ENCODE measurements at places on chromosomes 6 and 20.

GRCh38 chr20:52054123-52054522 lies 137.5 kb downstream of the ZFP64 start:
- DNase-seq, result no peak

- no peak for DNase-seq
Measured at GRCh38 chr6:118813775-118814174, 80.2 kb upstream of the ASF1A start.

DNA sequence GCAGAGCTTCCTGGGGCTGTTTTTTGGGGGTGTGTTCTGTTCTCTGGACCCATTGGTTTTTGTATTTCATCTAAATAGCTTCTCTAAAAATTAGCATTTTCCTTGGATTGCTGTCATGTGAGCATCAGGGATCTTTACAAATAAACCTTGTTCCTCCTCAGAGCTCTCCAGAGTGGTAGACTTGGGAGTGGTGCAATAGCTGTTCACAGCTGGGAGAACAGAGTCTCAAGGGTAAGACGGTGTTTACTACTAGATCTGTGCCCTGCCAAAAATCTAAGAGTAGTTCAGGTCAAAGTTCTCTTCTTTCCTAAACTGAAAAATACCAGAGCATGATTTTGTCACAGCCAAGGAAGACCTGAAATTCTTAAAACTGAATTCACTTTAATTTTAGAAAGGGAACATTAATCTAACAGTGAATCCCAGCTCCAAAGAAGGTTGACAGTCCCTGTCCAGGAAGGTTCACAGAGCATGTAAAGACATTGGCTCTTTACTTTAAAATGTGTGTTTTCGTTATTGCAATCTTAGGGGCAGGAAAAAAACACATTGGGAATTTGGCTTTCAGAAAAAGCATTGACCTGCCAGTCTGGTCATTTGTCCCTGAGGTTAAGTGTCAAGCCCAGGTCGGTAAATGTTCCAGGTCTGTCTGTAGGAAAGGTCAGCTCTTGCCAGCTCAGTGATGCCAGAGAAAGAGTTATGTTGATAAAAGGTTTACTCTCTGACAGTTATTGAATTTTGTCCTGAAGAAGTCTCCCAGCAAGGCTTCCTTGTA lies 43.3 kb downstream of the VAPB start:
- no peak for DNase-seq

GRCh38 chr6:27760464-27760863 lies 151.7 kb downstream of the OR2B2 start:
- no peak for DNase-seq

- DNase-seq, result no peak
Measured at GRCh38 chr6:163386329-163386908, 28.1 kb upstream of the QKI start.

- DNase-seq, result no peak
Measured at GRCh38 chr6:35969646-35970045, 48.7 kb upstream of the SRPK1 start.

DNA sequence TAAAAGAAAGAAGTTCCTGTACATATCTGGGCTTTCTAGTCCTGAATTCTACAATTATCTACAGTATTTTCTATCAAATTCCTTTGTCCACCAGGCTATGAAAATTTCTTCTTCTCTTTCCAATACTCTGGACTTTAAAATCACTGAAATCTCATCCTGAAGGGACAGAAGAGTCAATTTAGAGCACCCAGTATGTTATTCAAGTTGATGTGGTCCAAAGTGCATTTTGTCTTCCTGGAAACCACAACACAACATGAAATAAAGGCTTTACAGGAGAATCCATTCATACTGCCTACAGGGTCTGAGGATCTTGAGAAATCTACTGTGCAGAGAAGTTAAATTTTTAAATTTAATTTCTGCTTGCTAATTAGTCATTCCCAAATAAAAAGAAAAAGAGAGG lies 94.9 kb upstream of the ADGRF1 start:
- no peak for DNase-seq

DNA sequence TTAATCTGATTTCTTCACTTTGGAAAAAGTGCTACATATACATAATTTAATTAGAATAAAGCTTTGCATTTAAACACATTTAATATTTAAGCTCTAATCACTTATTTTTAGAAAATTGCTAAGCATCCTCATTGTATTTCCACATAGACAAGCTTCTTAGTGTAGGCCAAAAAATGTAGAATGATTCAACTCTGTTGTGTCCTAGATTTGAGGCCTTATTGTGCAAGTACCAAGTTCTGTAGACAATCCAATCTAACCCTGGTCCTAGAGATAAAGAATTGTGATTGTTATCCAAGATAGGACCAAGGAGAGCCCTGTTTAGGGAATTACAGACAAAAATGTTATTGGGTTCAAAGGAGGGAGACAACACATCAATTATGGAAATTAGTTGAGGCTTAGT lies 27.6 kb downstream of the MRAP2 start:
- DNase-seq, result no peak

GRCh38 chr6:87982134-87982533 lies 65.5 kb upstream of the SPACA1 start:
- DNase-seq, result no peak

- no peak for DNase-seq
Measured at GRCh38 chr6:167711768-167712730, 114.7 kb upstream of the AFDN start.

DNA sequence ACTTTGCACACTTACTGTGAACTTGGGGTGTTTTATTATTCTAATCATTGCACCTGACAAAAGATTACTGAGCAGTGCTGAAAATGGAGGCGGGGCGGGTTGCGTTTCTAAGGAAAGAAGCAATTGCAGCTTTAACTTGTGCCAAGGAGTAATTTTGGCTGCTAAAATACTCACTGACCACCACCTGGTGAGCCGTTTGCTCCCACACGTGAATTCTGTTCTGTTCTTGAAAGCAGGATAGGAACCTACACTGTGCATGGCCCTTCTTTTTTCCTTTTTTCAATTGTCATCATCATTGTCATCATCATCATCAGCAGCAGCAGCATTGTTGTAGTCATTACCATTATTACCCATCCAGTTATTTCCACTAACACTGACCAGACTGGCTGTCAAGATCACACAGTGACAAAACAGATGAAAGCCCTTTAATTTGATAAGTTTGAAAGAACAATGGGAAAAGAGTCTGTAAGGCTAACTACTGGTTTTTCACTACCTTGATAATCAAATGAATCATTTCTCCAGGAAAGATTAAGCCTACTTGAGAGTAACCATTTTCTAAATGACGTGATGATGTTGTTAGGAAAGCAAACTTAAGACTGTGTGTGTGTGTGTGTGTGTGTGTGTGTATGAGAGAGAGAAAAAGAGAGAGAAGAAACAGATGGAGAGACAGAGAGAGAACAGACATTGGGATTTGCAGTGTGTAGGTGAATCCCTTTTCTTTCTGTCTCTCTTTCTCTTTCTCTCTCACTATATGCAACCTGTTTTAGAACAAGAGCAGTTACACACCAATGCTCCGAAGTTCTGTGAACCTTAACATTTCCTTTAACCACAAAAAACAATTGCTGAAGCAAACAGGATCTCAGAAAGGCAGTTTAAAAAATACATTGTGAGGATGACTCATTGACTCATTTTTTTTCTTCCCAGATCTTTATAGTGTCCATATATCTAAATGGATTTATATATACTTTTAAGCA lies 3.8 kb downstream of the RIPOR2 start:
- DNase-seq, result no peak

GRCh38 chr6:87297119-87297518 lies 25.3 kb upstream of the SMIM8 start:
- DNase-seq, result no peak

DNA sequence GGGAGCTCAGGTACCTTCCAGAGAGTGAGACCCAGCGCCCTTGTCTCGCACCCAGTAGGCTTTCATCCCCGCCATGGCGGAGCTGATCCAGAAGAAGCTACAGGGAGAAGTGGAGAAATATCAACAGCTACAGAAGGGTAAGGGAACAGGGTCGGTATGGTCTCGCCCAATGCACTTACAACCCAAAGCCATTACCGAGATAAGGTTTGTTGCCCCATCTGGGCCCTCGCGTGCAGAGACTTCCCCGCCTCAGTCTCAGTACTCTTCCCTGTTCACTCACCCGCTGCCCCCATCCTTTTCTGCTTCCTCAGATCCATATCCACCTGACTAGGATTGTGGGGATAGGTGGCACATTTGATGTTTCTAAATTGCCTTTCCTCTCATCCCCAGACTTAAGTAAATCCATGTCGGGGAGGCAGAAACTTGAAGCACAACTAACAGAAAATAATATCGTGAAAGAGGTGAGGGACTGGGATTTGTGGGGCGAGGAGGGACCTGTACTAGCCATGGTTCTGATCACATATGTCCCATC lies 449 bp downstream of the PFDN6 start:
- no peak for DNase-seq

DNA sequence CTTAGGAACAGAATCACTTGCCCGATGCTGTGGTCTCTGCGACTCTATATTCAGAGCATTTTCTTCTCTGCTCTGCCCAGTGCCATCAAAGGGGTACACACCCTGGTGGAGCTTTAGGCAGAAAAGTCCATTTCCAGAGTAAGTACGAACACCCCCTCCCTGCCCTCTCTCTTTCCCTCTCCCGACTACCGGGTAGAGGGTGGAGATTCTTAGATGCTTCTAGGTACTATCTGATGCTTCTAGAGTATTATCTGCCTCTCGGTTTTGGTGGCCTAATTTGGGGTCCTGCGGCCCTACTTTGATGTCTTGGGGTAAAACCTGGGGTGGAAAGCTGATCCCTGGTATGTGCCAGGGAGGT lies 245.4 kb upstream of the SOX4 start:
- DNase-seq, result no peak

GRCh38 chr6:168785720-168786511 lies 344.9 kb downstream of the SMOC2 start:
- no peak for DNase-seq

DNA sequence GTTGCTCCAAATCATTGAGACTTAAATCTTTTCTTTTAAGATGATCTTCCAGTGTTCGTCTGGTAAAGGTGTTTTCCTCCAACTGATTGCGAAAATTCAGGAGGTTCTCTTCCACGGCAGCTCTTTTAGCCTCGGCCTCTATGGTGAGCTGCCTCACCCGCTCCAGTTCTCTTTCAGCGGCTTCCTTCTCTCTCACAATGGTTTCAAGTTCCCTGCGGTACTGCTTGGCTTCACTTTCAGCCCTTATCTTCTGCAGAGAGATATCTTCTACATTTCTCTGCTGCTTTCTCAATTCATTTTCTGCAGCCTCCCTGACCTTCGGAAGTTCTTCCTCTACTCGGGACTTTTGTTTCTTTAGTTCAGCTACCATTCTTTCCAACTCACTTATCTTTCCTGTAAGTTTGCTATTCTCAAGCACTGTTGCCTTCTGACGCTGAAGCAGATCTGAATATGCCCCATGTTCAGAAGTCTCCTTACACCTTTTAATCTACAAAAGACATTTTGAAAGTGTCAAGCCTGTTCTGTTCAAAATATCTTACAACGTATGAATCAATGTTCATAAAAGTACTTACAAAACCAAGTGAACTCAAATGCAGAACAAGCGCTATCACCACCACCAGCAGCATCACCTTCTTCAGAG lies 22.3 kb downstream of the DST start:
- DNase-seq, result no peak

GRCh38 chr6:15879371-15880261 lies 216.8 kb upstream of the DTNBP1 start:
- DNase-seq, result no peak

DNA sequence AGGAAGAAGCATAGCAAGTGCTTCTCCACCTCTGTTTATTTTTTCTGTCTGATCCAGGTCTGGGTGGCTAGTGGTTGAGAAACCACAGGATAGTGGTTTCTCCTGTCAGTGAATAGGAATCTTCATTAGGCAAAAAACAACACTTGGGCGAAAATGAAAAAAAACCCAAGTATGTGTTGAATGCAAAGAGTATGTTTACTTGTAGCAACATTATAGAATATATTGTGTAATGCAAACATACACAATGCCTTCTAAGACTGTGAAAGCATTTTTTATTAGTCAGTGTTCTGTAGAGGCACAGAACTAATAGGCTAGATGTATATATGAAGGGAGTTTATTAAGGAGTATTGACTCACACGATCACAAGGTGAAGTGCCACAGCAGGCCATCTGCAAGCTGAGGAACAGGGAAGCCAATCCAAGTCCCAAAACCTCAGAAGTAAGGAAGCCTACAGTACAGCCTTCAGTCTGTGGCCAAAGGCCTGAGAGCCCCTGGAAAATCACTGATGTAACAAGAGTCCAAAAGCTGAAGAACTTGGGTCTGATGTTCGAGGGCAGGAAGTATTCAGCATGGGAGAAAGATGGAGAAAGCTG lies 111.1 kb downstream of the UST start:
- no peak for DNase-seq

DNA sequence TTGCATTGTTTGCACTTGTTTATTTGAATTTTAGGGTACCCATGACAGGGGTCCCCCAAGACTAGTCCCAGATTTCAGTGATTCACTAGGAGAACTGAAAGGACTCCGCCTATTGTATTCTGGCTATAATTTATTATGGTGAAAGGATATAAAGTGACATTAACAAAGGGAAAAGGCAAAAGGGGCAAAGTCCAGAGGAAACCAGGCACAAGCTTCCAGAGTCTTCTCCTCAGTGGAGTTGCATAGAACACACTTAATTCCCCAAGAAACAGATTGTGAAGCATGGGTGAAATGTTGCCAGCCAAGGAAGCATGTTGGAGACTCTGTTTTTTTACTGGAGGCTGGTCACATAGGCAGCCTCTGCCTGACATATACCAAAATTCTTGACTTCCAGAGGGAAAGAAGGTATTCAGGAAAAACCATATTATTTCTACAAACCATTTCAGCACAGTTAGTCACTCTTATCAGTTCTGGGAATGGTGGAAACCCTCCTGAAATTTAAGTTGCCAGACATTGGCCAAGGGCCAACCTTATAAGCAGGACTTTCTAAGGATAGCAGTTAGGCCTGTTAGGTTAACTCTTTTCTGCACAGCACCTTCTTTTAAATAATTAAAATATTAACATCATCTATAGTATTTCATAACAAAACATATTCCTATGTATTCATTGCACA lies 71.8 kb downstream of the FIG4 start:
- DNase-seq, result no peak

GRCh38 chr6:51678274-51678673 lies 409.1 kb downstream of the PKHD1 start:
- no peak for DNase-seq

- no peak for DNase-seq
Measured at GRCh38 chr20:1900321-1900801, 5.2 kb downstream of the SIRPA start.

- DNase-seq, result no peak
Measured at GRCh38 chr6:85192186-85192585, 257.7 kb upstream of the NT5E start.

- DNase-seq, result no peak
Measured at GRCh38 chr6:159103396-159104162, 58.8 kb upstream of the TAGAP start.

DNA sequence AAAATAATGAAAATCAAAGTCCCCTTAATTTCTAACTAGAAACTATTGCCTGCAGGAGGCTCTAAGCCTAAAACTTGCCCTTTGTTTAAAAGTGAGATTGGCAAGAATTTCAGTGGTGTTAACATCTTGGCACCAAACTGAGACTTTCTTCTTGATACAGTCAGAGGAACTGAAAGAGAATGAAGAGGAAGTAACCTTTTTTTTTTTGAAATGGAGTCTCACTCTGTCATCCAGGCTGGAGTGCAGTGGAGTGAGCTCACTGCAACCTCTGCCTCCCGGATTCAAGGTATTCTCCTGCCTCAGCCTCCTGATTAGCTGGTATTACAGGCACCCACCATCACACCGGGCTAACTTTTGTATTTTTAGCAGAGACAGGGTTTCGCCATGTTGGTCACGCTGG lies 3.6 kb downstream of the DOP1A start:
- DNase-seq, result no peak

All from stimulated activated CD4-positive, alpha-beta T cell treated with anti-CD3 and anti-CD28 coated beads, TNF-alpha, amount 100 ng/mL, for 1 hour (primary cell).